BE2C (cell line): ENCODE measurements at places on chromosomes 3 and 15.

- DNase-seq, result peak; percentile 73
These were observed 951 bp downstream of the FNDC3B start for GRCh38 chr3:172040078-172040980.

GRCh38 chr3:12985148-12985547, 88.1 kb downstream of the IQSEC1 start:
- no peak for DNase-seq

- DNase-seq, result no peak
These were observed 83.3 kb downstream of the SNRK start for GRCh38 chr3:43369404-43370292.

GRCh38 chr3:183553334-183554026, 2.0 kb downstream of the KLHL6 start:
- no peak for DNase-seq

DNA sequence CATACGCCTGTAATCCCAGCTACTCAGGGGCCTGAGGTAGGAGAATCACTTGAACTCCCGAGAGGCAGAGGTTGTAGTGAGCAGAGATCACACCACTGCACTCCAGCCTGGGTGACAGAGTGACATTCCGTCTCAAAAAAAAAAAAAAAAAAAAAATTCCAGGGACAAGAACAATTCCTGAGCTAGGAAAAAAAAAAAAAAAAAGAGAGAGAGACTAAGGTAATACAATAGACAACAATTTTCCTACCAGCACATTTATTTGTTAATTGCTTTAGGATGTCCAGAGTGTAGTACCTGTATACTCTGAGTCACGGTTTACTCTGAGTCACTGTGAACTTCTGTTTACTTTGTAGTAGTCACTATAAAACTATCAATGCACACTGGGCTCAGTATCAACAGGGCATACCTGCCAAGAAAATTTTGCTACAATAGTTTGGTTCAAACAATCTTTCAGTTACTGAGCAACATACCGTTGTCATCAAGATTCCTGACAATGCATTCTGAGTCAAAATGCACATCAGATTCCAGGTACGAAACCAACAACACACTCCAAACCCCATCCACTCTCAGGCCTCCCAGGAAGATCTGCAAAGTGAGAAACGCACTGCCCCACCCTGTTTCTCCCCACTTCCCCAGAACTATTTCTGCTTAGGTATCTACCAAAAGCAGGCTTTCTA, 28.3 kb downstream of the IGF2BP2 start:
- DNase-seq, result no peak

DNA sequence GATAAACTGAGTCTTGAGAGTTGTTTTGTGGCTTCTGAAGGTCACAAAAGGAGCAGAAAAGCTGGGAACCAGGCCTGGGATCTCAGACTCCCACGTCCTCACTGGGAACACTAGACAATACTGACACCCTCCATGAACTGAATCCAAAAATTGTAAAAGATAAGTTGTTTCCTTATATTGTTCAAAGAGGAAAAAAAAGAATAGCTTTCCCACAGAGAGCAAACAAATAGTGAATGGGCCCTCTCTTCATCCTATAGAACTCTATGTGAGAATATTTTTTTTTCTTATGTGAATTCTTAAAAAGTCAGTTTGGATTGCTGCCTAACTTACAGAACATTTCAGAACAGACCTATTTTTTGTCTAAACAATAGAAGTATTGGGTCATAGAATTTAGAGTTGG, 203.5 kb downstream of the MECOM start:
- no peak for DNase-seq

- DNase-seq, result no peak
These were observed 59.9 kb downstream of the IGF2BP2 start for GRCh38 chr3:185764980-185765370.

DNA sequence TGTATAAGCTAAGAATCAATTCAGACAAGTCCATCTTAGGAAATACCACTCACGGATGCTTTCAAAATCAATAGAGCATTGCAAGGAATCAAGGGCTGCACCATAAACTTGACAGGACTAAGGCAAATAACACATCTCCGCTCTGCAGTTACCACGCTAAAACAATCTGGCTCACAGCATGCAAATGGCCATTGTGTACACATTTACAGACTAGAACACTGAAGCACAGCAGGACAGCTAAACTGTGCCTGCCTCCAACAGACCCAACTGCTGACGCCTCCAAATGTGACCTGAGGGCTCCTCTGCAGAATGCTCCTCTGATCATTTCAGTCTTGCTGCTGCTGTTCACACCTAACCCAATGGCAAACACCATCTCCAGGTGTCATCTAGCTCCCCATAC, 104.3 kb downstream of the MEX3B start:
- DNase-seq, result no peak

- no peak for DNase-seq
These were observed 209.8 kb downstream of the ATP10A start for GRCh38 chr15:25653371-25653770.

DNA sequence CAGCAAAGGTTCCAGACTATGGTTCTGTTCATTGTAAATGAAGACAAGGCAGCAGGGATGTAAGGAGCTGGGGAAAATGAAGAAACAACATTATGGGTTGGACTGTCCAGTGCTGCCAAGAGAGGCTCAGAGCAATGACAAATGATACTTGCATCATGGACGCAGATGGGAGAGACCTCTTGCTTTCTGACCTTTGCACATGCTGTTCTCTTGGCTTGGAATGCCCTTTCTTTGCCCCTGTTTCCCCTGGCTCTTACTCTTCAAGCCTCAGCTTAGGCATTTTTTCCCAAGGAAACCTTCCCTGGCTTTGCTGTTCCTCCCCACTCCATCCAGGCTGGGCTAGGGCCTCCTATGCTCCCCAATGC, 59.9 kb upstream of the RAD18 start:
- DNase-seq, result no peak

GRCh38 chr3:193829781-193830180, 236.8 kb downstream of the OPA1 start:
- no peak for DNase-seq

DNA sequence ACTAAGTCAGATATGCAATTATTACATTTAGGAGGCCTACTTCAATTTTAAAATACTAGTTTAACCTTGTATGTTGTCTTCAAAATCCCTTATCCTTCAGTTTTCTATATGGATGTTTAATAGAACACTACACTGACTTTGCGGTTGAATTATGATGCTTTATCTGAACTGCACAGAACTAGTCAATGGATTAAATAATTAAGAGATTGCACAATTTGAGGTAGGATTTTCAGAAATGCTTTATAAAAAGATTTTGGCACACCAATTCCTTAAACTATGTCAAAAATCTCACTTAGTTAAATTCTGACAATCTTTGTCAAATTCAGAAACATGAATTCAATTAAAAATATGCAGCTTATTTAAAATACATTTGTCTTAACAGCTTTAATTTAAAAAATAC, 28.1 kb downstream of the ATOSA start:
- DNase-seq, result no peak

- DNase-seq, result no peak
These were observed 72.6 kb upstream of the MFGE8 start for GRCh38 chr15:88985547-88986393.

GRCh38 chr3:46031747-46032146, 4.5 kb upstream of the XCR1 start:
- DNase-seq, result no peak

DNA sequence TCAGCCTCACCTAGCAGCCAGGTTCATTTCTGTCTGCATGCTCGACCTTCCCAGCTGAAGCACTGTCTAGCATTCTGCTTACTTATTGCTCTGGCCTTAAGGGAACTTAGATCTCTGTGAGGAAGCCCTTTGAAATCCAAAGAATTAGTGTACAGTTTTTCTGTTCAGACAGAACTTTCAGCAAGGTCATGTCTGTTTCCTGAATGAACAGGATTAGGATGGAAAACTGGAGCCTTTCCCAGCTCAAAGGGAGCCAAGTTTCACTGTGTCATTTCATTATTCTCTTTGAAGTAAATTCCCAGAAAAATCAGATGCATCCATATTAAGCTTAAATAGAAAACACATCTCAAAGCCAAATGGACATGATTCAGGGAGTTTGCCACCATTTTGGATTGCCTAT, 457.3 kb upstream of the KCNMB2 start:
- no peak for DNase-seq

DNA sequence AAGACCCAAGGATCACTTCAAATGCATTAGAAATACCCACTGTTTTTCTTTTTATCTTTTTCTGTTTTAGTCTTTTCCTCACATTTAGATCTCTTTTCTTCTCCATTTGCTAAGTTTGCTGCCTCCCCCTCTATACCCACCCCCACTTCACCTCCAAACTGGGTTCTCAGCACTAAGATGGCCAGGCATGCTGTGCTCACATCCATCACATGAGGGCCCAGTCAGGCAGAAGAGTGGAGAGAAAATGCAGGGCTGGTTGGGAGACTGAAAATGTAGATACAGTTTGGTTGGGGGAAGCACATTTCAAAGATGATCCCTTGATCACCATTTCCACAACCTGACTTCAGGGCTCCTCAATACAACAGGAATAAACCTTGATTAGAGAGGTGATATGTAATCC, 8.7 kb downstream of the GAP43 start:
- DNase-seq, result no peak

DNA sequence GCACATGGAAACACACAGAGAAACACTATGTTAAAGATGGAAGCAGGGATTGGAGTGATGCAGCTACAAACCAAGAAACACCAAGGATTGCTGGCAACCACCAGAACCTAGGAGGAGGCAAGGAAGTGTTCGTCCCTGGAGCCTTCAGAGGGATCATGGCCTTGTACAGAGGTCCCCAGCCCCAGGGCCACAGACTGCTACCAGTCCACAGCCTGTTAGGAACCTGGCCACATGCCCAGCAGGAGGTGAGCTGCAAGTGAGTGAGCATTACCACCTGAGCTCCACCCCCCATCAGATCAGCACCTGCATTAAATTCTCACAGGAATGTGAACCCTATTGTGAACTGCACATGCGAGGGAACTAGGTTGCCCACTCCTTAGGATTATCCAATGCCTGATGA, 505.7 kb upstream of the MDFIC2 start:
- DNase-seq, result no peak

DNA sequence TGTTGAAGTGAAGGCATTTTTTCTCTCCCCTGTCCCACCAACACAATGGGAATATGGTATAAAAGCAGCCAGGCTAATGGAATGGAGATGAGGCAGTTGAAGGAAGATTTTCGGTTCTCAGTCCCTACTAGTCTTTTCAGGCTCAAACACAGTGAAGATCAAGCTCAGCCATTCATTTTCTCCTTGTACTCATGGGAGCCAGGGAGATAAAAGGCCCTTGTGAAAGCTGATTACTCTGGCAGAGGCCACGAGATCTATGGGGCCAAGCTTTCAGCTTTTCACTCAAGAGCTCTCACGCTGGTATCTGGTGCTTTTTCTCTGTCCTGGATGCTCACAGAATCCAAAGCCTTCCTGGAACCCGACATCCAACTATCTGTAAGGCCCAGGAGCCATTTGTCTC, 14.5 kb upstream of the FAN1 start:
- DNase-seq, result no peak

GRCh38 chr3:70811880-70812279, 499.4 kb upstream of the MDFIC2 start:
- no peak for DNase-seq

DNA sequence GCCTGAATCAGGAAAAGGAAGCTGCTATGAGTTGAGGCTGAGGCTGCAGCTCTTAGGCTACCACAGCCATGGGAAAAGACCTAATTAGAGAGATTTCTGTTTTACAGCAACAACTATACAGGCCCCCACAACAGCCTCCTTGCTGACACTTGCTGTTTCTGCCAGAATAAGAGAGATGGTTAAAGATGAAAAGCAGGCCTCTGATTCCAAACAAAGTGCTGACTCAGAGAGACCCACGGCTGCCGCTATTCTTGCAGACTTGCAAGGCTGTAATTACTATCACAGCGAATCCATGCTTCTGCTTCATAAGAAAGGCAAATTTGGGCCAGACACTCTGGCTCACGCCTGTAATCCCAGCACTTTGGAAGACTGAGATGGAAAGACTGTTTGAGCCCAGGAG, 41.8 kb downstream of the MCF2L2 start:
- peak; percentile 28 for DNase-seq

DNA sequence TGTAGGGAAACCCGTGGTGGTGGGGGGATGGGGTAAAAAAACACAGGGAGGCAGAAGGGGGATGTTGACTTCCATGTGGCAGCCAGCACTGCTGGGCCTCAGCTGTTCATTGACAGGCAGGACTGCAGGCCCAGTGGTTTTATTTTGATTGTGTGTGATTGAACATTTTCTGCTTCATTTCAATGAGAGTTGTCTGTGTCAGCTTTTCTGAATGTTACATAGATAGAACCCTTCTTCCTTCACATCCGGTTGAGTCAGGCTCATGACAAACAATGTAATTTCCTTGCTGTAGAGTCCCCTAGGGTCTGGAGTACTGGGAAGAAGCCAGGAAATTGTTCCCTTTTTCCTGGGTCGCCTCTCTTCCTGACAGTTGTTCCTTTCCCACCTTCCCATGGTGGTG, 8.2 kb upstream of the RPP25 start:
- no peak for DNase-seq

DNA sequence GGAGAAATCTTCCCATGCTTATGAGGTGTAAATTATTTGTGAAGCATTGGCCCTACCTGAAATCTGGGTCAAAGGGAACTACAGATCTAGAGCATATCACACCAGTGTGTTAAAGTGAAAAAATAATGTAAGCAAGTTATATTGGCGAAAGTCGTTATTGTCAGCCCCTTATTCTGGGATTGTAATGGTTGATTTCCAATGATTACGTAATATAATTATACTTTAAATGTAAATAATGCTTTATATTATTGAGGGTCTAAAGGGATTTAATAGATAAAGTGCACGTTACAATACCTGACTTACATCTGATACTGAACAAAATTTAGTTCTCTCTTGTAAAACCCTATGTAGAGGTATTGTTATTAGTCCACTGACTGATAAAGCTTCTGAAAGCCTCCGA, 101.2 kb downstream of the NEO1 start:
- DNase-seq, result no peak

- peak; percentile 20 for DNase-seq
These were observed 19.3 kb downstream of the IGF1R start for GRCh38 chr15:98667521-98668179.

GRCh38 chr3:153958635-153959595, 162.3 kb upstream of the ARHGEF26 start:
- DNase-seq, result no peak

- DNase-seq, result no peak
These were observed 79.1 kb upstream of the CHMP2B start for GRCh38 chr3:87148020-87148419.

DNA sequence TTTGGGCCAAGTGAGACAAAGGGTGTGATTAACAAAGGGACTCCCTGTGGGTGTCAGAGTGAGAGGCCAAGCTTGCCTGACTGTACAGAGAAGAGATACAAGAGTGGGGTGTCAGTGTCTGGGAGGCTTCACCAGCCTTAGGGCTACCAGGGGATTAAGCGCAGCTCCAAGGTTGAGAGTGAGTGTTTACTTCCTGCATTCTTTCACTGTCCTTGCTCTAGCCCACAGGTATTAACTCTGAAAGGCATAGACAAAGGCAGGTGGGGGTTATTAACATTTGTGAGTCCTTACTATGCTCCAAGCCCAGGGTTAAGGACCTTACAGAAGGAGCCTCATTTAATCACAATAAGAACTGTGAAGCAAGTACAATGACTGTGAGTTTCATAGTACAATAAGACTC, 107.6 kb downstream of the IL20RB start:
- DNase-seq, result no peak
